ENCODE measurements at places on chromosomes 12 and 14.

DNA sequence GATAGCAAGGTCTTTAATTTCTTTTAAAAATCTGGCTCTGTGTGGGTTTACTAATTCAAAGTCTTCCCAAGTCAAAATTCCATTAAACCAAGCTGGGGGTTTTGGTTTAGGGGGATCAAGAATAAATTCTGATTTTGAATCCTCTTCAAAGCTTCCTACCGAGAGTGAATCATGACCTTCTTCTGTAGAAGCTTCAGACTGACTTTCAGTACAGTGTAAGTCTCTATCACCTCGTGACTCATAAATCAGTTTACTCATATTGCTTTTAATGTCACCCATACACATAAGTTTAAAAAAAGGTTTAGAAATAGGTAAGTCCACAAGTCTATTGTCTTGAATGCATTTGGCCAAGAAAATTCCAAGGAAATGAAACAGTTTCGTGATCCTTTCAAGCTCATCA, 80.6 kb upstream of the STRN3 start:
- no peak for DNase-seq

- DNase-seq, result no peak
These were observed 127.1 kb downstream of the FIGNL2 start for GRCh38 chr12:51721282-51721940.

DNA sequence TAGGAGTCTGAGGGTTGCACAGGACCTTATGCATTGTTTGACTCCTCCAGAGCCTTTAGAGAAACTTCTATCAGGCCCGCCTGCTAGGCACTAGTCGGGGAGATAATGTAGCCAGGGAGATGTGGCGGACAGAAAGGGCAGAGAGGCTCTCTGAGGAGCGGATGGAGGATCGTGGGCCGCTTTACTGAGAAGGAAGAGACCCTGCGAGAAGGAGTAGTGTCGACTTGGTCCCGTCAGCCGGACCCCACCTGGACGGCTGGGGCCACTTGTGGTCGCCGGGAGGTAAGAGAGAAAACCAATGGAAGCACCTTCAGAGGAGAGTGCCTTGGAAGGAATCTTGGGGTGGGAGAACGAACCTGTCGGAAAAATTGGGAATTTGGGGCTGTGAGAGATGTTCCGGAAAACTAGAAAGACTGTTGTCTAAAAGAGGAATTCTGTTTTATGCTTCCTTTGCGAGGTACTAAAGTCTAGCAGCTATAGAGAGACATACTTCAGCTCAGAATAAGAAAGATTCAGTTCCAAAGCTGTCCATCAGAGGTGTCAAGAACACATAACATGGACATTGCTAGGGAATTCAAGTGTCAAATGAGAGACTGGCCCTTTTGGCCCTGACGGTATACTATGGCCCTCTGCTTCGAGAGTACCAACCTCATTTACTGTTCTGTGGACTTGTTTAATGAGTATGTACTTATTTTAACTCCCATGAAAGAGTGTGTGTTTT, 660 bp upstream of the MCRS1 start:
- DNase-seq, result no peak

GRCh38 chr12:90229407-90230170, 521.0 kb upstream of the ATP2B1 start:
- DNase-seq, result no peak

GRCh38 chr12:40156021-40156764, 50.3 kb upstream of the SLC2A13 start:
- DNase-seq, result no peak

GRCh38 chr14:23078692-23079116, 16.2 kb downstream of the ACIN1 start:
- no peak for DNase-seq

- no peak for DNase-seq
These were observed 54.9 kb upstream of the SCN8A start for GRCh38 chr12:51536159-51536558.

- no peak for DNase-seq
These were observed 107.3 kb downstream of the PPP2R5E start for GRCh38 chr14:63435838-63436237.
